ENCODE measurements at places on chromosomes 3 and 15.

DNA sequence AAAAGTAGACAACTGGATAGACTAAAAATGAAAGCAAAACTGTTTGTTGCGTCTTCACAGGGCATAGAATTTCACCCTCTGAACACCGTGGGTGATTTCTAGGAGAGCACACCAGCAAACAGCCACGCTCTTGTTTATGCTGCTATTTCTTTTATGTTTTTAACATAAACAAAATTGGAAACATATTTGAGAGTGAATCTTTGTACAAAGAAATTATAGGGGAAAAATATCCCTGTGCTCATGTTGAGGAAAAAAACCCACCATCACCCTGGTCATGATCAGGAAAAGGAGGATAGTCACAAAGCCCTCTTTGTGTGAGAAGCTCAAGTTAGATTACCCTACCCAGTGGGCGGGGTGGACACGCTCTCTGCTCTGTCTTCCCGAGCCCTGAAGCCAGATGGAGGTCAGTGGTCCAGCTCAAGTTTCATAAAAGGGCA is 313.3 kb downstream of the SATB1 start:
- DNase-seq = no peak

DNA sequence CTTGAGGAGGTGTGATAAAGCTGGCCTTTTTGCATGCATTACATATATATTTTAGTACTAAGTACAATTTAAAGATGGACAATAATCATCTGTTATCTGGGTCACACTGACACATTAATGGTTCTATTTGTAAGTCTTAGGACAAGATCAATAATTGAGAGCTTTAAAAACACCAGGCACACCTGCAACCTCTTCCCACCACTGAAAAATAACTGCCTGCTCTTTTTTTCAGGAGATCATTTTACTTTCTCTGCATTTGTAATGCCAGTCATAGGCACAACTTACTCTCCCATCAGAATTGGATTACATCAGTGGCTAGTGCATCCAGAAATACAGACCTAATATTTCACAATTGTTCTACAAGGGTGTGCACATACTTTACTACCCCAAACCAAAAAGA is 149.8 kb downstream of the MECOM start:
- DNase-seq = no peak

- DNase-seq = no peak
These were observed 85.1 kb upstream of the PIAS1 start for GRCh38 chr15:67968966-67969365.

GRCh38 chr3:39542588-39542988 is 75.1 kb downstream of the MOBP start:
- no peak for DNase-seq

DNA sequence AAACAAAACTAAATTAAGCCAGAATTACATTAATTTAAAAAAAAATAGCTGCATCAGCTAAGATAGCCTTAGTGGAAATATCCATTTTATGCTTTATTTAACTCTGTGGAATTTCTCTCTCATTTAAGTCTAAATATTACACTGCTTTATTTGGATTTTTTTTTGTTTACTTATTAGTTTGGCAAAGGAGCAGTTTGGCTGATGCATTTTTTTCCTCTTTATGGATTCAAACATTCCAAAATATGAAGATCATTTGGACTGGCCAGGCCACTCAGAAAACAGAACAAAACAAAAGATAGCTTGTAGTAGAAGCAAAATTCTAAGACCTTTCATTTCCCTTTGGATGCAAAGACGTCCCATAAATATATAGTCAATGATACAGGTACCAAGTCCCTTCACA is 707.3 kb upstream of the UBE2E2 start:
- DNase-seq = no peak

DNA sequence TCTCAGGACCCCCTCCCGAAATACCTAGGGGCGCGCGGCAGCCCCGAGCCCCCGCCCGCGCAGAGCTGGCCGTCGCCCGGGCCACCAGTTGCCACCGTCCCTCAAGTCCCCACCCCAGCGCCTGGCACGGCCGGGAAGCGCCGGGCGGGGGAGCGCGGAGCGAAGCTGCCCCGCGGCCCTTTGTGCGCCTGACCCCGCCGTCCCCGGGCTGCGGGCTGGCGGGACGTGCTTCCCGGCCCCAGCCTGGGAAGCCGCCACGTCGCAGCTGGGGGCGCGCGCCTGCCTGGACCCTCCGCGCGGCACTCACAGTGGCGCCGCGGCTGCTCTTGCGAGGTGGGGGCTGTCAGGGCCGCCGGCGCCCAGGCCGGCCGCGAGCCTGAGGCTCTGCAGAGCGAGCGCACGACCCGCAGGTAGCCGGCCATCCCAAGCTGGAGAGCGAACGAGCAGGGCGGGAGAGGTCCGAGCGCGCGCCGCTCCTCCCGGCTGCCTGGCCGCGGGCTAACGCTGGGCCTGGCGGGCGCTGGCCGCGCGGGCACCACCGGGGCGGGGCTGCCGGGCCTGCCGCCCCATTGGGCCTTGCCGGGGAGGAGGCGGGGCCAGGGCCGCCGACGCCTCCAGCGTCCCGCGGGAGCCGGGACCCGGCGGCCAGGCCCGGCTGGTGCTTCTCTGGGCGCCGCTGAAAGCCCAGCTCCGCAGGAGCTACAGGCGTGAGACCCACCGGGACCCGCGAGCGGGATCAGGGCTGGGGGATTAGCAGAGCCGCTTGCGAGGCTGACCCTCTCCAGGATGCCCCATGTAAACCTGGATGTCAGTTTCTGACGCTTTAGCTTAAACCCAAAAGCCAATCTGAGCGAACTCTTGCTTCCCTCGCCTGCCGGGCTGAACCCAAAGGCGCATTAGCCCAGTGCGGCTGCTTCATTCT is at the start of gene IDH2:
Gene IDH2, minus strand, starts transcription at position 500 of the 922 bp plus-strand sequence. Its CDS starts 78 bp downstream, at position 422.
- DNase-seq = peak; percentile 84

DNA sequence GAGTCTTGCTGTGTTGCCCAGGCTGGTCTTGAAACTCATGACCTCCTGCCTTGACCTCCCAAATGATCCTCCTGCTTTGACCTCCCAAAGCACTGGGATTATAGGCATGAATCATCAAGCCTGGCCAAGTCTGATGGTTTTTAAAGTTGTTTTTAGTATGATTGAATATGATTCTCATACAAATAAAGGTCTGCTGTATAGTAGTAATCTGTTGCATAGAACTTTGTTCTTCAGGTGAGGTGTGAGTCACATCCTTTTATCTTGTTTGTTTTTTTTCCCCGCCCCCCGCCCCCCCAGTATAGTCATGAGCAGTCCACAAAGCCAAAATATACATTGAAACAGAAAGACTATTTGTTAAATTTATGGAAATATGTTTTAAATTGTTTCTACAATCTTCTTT is 39.0 kb downstream of the UBE2E2 start:
- no peak for DNase-seq

DNA sequence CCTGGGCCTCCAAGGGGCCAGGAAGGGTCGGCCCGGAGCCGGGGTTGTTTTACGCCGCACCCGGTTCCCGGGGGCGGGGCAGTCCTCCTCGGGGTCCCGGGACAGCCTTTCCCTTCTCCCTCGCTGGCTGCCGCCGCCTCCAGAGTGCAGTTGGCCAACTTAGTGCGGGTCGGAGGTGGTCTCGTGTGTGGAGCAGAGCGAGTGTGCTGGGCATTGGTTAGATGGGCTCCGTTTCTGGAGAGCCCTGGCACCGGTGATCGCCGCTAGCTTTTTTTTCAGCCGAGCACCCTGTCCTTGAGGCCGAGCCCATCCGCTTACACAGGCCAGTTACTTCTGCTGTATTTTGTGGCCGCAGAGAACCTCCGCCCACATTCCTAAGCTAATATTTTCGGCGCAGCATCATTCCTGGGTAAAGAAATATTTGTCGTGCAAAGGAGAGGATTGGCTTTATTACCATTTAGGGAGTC is 585 bp downstream of the KIF23 start:
- peak; percentile 89 for DNase-seq

DNA sequence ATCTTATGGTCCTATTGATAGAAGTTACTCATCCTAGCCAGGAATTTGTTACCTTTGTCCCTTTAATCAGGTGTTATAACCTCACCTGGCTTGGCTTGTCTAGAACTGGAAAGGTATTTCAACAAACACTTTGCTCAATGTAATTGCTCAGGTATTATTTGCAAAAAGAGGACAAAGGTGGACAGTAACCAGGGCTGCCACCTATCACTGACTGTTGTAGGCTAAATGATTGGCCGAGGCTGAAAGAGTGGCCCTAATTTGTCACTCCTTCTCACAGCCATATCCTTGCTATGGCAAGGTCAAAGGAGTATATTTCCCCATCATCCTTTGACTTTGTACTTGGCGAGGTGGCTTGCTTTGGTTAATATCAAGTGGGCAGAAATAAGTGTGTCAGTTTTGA is 2.7 kb upstream of the SELENOS start:
- DNase-seq = no peak

DNA sequence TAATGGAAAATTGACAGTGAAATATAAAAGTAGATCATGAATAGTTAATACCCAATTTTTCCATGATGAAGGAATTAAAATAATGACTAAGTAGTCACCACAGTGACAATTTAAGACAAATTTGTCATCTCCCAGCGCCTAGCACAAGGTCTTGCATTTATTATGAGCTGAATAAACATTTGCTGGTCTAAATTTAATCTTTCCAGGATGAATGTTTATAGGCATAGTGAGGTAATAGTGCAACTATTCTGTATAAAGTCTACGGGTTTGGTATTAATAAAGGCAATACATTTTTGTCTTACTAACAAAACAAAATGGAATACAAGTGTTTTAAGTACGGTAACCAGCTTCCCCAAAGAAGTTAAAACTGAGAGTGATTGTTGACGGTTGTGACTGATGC is 209.3 kb downstream of the CD47 start:
- no peak for DNase-seq
